ENCODE measurements at places on chromosomes 4 and X. TPM values are rescaled to one million over a fixed set of nuclear protein-coding genes. Genes with fewer than 3 reads are reported as not detected.

Gene SPANXC
- not detected for total RNA-seq

Gene ABCB7
- total RNA-seq = 31.5 TPM

Gene TMEM164
- total RNA-seq = 21.2 TPM

Gene ADAM29
- not detected for total RNA-seq

Gene MMAA
- total RNA-seq = 4.5 TPM

Gene MAGEC2
- not detected for total RNA-seq

Gene CD40LG
- not detected for total RNA-seq

Gene BMP3
- total RNA-seq = not detected

Gene INPP4B
- total RNA-seq = 2.9 TPM

Gene GPC3
- not detected for total RNA-seq

Gene TMSB15A
- total RNA-seq = 6.0 TPM

Gene MAGED4
- total RNA-seq = 7.0 TPM

Gene HTRA3
- total RNA-seq = 1.9 TPM

Data from thoracic aorta endothelial cell (primary cell).